Ascending aorta (tissue), 2 donors: ENCODE measurements at places on chromosomes 1 and 21. TPM values are rescaled to one million over a fixed set of nuclear protein-coding genes. Genes with fewer than 3 reads are reported as not detected.

Gene ROR1
- 115 TPM for total RNA-seq

Gene GBP6
- total RNA-seq: not detected

Gene NBPF10
- 1.2 TPM for total RNA-seq

Gene OVAAL
- total RNA-seq: not detected

Gene ZNF593OS
- total RNA-seq: not detected

Gene WDR64
- total RNA-seq: not detected

Gene SLC9C2
- total RNA-seq: not detected

Gene RNU1-1
- under 0.01 TPM for total RNA-seq

Gene EXO1
- not detected for total RNA-seq

Gene SLFNL1
- not detected for total RNA-seq

Gene RXFP4
- not detected for total RNA-seq

Gene AIM2
- total RNA-seq: 0.43 TPM

Gene DUSP10
- 5.7 TPM for total RNA-seq

Gene CRNN
- total RNA-seq: 0.21 TPM

Gene AKNAD1
- not detected for total RNA-seq

Gene CHIA
- not detected for total RNA-seq

Gene AMPD1
- not detected for total RNA-seq

Gene TMEM82
- total RNA-seq: not detected

Gene SOAT1
- total RNA-seq: 10.6 TPM

Gene OR6N1
- not detected for total RNA-seq
